ENCODE measurements at places on chromosomes 4 and X.

GRCh38 chr4:33577791-33578190 is 2666.5 kb downstream of the ARAP2 start:
- DNase-seq = no peak

- no peak for DNase-seq
These were observed 49.7 kb upstream of the TMEM150C start for GRCh38 chr4:82611527-82611926.

- DNase-seq = peak; percentile 34
These were observed 10.3 kb upstream of the CXCL2 start for GRCh38 chr4:74109116-74109869.

DNA sequence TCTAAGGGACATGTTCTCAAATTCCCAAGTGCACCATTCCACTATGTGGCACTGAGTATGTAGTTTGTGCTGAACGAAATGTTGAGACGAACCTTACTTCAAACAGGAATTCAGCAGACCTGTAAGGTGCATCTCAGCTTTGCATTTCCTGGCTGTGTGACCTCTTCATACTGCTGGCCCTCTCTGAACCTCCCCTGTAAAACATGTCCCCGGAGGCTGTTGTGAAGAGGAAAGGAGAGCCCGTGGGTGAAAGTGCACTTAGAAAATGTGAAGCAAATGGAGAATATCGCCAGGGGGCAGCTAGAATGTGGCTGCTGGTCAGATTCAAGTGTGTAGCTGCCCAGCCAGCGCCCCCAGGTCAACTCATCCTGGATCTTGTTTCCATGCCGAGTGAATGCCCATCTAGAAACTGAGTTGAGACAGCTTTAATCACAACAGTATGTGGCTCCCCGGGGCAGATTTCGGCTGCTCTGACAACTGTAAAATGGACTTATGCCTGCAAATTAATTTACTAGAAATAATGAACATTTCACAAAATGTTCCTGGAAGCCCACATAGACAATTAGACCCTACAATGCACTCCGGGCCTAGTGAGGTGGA is 263.3 kb downstream of the EVC2 start:
- no peak for DNase-seq

DNA sequence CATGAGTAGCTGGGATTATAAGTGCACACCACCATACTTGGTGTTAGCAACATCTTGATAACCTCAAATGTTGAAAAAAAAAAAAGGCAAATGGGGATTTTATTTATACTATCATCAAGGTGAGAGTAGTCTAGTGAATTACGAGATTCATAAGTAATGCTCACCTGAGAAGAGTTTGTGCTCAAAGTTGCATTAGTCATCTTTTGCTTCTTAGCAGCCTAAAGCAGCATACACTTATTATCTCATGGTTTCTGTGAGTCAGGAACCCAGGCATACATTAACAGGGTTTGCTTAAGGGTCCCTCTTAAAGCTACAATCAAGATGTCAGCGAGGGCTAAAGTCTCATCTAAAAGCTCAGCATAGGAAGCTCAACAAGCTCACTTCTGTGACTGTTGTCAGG is 8.2 kb upstream of the EXOSC9 start:
- no peak for DNase-seq

DNA sequence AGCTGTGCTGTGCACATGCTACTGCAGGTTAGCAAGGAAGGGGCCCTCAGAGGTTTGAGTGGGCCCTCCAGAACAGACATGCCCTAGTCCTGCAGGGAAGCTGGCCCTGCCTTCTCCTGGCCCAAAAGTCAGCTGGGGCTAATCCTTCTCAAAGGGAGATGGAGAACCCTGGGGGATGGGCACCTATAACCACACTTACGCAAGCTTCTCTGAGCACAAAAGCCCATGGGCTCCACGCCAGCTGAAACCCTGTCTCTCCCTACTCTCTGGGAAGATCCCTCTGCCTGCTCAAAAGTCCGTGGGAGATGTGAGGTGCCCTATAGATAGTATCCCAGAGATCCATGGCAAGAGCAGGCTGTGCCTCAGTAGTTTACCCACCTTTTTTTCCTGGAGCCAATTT is 58.9 kb upstream of the DKK2 start:
- DNase-seq = no peak

DNA sequence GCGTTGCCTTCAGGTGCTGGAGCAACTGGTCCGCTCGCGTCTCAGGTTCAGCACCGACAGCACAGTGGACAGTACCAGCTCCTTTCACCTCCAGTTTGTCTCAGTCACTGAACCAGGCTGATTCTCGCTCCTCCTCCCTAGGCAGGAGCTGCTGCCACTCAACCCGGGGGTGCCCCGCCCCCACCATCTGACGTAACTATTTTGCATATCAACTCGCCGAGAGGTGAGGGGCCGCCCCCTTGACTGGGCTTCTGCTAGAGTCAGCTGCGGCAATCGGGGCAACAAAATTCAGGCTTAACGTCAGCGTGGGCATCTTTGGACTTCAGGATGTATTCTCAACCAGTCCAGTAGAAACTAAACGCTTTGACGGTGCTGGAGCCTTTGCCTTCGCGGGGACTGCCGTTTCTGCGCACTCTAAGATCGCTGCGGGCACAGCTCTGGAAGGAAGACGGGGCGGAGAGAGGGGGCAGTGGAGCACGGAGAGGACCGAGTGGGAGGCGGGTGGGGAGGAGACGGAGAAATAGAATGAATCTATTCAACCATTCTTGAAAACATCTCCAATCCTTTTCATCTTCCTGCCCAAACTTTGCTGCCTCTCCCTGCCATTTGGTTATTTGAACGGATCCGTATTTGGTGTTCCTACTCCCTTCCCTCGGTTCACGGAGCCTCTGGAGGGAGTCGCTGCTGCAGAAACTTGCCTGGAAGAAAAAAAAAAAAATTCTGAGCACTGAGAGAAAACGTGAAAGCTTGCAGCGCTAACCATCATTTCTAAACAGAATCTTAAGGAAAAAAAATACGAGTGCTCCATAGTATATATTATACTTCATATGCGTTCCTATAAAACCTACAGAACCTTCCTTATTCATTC is at the start of gene FSTL5:
FSTL5 (minus strand) TSS at position 109 of the 868 bp plus-strand sequence. CDS start 52,604 bp downstream, outside the sequence.
- peak; percentile 74 for DNase-seq

GRCh38 chrX:57587607-57588006 is 4.2 kb upstream of the ZXDB start:
- DNase-seq = no peak

DNA sequence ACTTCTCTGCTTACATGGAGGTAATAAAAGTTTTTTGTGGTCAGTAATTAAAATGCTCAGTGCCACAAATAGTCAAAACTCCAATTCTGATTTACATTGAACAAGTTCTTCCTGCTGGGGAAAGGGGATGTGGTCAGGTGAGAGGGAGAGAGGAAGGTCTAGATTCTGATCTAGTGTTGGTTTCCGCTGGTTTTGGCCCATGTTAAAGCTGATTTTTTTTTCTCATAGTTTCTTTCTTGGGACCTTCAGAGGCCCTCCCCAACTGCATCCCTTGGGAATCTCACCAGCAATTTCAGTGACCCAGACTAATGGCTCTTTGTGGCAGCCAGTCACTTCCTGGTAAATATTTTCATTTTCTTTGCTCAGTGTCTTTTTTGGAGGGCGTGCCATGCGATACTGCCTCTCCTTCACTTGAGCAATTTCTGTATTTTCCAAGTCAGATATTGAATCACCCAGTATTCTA is 332.7 kb downstream of the RAPGEF2 start:
- no peak for DNase-seq

DNA sequence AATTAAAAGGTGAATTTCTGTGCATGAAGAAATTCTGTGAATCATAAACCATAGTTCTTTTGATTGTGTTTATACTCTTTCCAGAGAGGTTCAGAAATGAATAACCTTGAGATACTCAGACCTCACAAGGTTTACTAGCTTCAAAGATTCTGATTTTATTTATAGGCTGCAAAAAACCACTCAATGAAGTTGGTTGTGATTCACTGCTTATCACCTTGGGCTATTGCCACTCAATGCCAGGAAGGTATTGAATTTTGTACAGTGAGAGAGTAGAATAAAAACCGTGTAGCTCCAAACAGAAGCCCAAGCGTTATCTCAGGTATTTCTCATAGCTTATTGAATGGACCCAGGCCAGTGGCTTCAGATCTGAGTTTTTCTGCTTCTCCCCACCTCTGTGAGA is 118.7 kb downstream of the FHIP1A start:
- no peak for DNase-seq

DNA sequence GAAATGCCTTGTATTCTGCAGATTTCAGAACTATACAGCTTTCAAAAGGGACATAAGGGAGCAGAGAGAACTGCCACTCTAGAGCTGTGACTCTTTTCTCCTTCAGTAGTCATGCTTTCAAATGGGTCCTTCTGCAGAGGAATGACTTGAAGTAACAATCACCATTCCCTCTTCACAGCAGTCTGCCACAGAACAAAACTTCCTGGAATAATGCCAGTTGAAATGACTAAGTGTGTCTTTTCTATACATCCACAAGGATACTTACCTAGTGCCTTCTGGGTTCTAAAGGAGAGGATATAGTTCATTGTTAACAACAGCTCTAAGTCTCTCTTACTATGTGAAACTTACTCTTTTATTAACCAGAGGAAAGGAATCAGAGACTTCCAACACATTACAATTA is 515.4 kb upstream of the ATOH1 start:
- no peak for DNase-seq

GRCh38 chrX:100731441-100732281 is at the start of gene SYTL4:
SYTL4 (minus strand) TSS chrX:100732121; CDS start chrX:100702037, 30,084 bp downstream.
- peak; percentile 28 for DNase-seq

DNA sequence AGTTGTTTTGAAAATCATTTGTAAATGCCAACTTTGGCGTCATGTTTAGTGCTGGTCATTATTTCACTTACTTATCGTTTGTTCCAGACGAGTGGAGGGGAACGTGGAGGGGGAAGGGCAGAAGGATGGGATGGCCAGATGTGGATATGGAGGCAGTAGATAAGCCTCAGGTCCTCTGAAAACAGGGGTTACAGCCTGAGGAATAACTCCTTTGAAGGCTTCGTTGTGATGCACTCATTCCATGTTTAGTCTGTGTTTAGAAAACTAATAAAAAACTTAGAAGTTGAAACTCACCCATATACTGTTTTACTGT is 1.1 kb downstream of the MOB1B start:
- no peak for DNase-seq

- no peak for DNase-seq
These were observed 14.3 kb downstream of the FABP2 start for GRCh38 chr4:119307606-119308005.

- DNase-seq = no peak
These were observed 242.7 kb upstream of the WDFY3 start for GRCh38 chr4:85209161-85209560.

DNA sequence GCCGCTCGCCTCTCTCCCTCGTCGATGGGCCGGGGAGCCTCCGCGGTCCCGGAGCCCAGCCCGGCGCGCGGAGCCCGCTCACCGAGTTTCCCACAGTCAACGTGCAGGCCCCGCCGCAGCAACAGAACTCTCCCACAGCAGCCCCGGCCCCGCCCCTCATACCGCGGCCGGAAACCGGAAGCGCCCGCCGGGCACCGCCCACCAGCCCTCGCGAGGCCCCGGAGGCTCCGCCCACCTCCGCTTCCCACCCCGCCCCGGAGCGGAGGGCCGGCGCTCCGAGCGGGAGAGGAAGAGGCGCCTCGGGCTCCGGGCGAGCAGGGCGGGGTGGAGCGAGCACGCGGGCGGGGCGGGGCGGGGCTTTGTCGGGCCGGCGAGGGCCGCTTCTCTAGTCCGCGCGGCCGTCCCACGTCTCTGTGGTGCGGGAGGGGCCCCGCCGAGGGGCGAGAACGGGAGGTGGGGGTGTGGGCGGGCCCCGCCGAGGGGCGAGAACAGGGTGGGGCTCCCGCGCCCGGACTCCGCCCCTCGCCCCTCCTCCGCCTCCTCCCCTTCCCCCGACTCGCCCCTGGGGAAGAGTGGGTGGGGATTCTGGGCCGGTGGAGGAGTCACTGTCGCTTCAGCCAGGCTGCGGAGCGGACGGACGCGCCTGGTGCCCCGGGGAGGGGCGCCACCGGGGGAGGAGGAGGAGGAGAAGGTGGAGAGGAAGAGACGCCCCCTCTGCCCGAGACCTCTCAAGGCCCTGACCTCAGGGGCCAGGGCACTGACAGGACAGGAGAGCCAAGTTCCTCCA is at the start of the genes ABCD1 and BCAP31:
ABCD1 (plus strand) TSS at position 605 of the 787 bp plus-strand sequence. CDS start 411 bp downstream, outside the sequence.
BCAP31 (minus strand) TSS at position 136 of the 787 bp plus-strand sequence. CDS start 1,143 bp downstream, outside the sequence.
- peak; percentile 95 for DNase-seq

GRCh38 chr4:95701500-95702170 is 138.3 kb upstream of the PDHA2 start:
- DNase-seq = no peak

DNA sequence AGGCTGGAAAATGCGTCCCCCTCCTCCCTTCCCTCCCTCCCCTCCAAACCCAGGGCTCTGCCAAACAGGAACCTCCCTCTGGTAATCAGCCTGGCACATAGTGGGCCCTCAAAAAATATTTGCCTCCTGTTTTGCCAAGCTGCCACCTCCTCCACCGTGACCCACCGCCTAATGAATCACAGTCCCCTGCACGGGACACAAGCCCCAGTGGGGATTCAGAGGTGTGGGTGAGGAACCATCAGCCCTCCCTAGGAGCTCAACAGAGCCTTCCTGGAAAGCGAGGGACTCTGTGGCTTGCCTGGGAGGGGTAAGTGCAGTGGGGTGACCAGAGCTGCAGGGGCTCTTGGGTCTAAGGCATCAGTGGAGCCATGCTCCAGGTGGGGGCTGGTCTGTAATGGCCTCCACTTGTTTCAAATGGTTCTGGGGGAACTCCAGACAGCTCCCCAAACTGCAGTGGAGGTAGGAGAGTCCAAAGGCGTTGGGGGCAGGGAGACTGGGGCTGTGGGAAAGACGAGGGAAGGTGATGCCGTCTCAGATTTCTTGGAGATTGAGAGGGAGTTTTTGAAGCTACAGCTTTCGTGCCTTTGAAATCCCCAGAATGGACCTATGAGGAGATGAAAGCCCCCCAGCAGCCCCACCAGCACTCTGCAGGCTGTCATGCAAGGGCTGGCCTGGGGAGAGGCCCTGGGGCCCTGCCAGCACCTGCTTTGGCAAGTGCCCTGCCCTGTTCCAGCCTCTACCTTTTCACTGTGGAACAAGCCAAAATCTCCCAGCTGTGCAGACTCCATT is 1.0 kb upstream of the PPP2R2C start:
- DNase-seq = no peak

DNA sequence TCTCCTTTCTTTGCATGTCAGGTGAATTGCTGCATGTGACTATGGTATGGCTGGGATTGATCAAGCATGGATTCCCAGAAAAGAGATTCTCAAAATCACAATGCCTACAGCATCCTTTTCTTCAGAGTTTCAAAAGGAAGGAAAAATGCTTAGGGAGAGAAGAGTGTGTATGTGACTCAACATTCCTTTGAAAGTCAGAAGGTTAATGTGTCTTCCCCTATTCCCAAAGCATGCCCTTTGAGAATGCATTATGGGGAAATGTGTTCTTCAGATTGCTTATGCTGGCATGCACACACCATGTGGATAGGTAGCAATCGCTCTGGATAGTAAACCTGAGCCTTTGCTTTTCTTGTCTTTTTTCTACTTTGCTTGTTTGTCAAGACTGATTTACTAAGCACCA is 78.5 kb downstream of the ELOVL6 start:
- DNase-seq = no peak

- no peak for DNase-seq
These were observed 32.8 kb downstream of the VCX2 start for GRCh38 chrX:8138252-8138651.

DNA sequence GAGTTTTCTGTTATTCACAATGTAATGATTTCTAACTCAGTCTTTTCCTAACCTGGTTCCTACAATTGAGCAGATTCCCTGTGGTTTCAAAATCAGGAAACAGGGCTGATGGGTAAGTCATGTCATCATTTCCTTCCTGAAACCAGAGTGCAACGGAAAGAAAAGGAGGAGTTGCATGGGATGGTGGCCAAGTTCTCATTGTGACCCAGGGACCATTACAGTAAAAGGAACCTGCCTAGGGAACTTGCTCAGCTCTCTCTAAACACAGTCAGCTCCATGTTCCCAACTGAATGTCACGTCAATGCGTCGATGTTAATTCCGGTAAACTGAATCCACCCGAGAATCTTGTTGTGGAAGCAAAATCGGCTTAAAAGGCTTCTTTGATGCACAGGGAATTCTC is 51.2 kb downstream of the LGI2 start:
- peak; percentile 48 for DNase-seq
